ENCODE measurements at places on chromosomes 5 and 9. TPM values are rescaled to one million over a fixed set of nuclear protein-coding genes. Genes with fewer than 3 reads are reported as not detected.

GRCh38 chr5:51882647-51883046 lies 499.4 kb downstream of the ISL1 start:
- H3K36me3 ChIP-seq = no peaks in the 10 kb centered on the region
- no peak for DNase-seq
- no peaks in the 10 kb centered on the region for H3K27me3 ChIP-seq
- no peaks in the 10 kb centered on the region for H3K4me1 ChIP-seq
- H3K4me3 ChIP-seq = no peak overlapping the region

The PCDHB13 gene
- 3.3 TPM for total RNA-seq

- no peaks in the 10 kb centered on the region for H3K36me3 ChIP-seq
- peaks cover 81% of the 10 kb centered on the region for H3K27me3 ChIP-seq
- no peak overlapping the region for H3K4me3 ChIP-seq
- no peaks in the 10 kb centered on the region for H3K4me1 ChIP-seq
- H3K27ac ChIP-seq = no peak overlapping the region
Measured at GRCh38 chr9:130660326-130660682, 4.1 kb upstream of the PRDM12 start.

- DNase-seq = no peak
- no peaks in the 10 kb centered on the region for H3K36me3 ChIP-seq
- H3K4me1 ChIP-seq = no peaks in the 10 kb centered on the region
- no peaks in the 10 kb centered on the region for H3K27me3 ChIP-seq
- no peak overlapping the region for H3K4me3 ChIP-seq
- no peak overlapping the region for H3K27ac ChIP-seq
Measured at GRCh38 chr5:135800656-135801055, 33.8 kb upstream of the SLC25A48 start.

- no peak overlapping the region for H3K27ac ChIP-seq
- no peak overlapping the region for H3K4me3 ChIP-seq
- no peaks in the 10 kb centered on the region for H3K27me3 ChIP-seq
- DNase-seq = peak; percentile 41
- no peaks in the 10 kb centered on the region for H3K4me1 ChIP-seq
- no peaks in the 10 kb centered on the region for H3K36me3 ChIP-seq
Measured at GRCh38 chr5:6812800-6813731, 99.8 kb downstream of the TENT4A start.

DNA sequence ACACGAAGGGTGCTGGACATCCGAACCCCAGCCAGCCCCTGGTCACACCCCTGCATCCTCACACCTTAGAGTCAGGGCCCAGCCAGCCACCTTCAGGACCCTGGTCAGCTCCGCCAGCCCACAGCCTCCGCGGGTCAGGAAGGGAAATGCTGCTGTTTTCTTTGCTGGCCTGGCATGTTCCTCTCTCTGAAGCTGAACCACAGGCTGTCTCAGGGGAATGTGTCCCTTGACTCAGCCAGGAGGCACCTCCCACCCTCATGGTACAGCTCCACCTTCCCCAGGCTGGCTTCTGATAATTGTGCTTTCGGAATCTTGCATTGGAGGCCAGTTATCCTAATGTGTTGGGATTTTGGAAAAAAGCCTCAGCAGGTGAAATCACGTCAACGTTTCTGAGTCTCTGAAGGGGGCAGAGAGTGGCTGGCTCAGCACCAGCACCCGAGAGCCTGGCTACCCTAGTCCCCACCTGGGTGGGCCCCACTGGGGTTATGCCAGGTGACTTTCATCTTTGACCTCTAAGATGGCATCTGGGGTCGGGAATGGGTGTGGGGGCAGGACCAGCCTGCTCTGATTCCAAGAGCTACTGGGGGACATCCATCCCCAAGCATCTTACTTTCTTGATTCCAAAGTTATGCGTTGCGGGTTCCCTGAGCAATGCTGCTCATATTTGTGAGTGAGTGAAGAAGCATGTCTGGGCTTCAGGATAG lies 9.8 kb upstream of the OLFM1 start:
- no peak overlapping the region for H3K4me3 ChIP-seq
- peak; percentile 59 for DNase-seq
- no peaks in the 10 kb centered on the region for H3K4me1 ChIP-seq

DNA sequence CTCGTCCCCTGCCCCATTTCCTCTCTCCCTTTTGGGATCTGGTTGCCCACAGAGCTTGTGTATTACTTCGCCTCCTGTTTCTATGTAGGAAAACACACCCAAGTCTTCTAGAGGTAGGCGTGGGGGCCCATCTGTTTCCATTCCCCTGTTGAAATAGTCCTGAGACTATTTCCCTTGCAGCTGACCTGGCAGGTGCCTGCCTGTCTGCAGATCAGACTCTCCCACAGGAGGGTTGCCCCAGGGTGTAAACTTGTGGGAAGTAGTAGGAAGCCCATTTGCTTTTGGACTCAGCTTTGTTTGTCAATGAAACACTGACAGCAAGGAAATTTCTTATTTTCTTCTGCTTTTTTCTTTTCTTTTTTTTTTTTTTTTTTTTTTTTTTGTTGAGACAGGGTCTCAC lies 16.3 kb upstream of the GARNL3 start:
- H3K27ac ChIP-seq = no peak overlapping the region
- H3K4me1 ChIP-seq = no peaks in the 10 kb centered on the region
- H3K4me3 ChIP-seq = no peak overlapping the region

GRCh38 chr5:172897481-172898217 lies 61.6 kb upstream of the RPL26L1 start:
- peaks cover 45% of the 10 kb centered on the region for H3K4me1 ChIP-seq
- peak; percentile 95 for DNase-seq
- H3K36me3 ChIP-seq = no peaks in the 10 kb centered on the region
- peak overlapping the region; percentile 99 for H3K27ac ChIP-seq
- no peaks in the 10 kb centered on the region for H3K27me3 ChIP-seq

DNA sequence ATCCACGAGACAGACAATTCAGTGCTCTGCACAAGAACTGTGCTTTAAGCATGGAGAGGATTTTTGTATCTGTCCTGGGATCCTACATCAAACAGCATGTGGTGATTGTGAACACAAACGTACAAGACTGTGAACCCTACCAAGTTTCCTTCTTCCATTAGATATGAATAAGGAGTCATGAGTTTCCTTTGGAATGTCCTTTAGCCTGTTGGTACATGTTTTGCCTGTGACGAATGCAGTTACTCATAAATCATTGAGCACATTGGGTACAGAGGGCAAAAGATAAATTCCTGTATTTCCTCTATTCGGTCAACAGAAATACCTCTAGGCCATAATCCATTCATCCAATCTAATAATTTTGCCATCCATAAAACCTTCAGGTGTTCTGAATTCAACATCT lies 61.5 kb downstream of the FXN start:
- H3K27ac ChIP-seq = no peak overlapping the region
- peak; percentile 61 for DNase-seq
- H3K27me3 ChIP-seq = no peaks in the 10 kb centered on the region
- H3K36me3 ChIP-seq = no peaks in the 10 kb centered on the region
- H3K4me1 ChIP-seq = peaks cover 7% of the 10 kb centered on the region

The FUT7 gene
- total RNA-seq = not detected

DNA sequence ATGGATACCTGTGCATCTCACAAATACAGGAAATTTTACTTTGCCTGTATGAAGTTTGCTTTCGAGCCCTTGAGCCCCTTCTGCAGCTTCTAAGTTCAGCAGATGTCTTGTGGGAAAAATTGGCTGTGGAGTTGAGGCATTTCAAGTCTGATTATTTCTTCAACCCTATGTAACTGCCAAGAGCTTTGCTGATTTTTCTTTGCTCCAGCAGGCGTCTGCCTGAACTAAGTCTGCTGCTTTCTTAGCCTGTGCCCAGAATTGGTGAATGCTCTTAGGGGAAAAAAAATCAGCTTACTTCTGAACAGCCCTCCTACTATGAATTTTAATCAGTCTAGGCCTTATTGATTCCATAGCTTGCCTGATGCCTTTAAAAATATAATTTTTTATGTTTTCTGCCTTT lies 41.2 kb downstream of the RIC1 start:
- no peaks in the 10 kb centered on the region for H3K4me1 ChIP-seq
- DNase-seq = no peak
- peaks cover 8% of the 10 kb centered on the region for H3K36me3 ChIP-seq
- no peak overlapping the region for H3K27ac ChIP-seq

All from GM23248 (cell line).